GM04503 (cell line): ENCODE measurements at places on chromosomes 16 and 17.

GRCh38 chr17:13557077-13557476 lies 44.7 kb downstream of the HS3ST3A1 start:
- DNase-seq = no peak

DNA sequence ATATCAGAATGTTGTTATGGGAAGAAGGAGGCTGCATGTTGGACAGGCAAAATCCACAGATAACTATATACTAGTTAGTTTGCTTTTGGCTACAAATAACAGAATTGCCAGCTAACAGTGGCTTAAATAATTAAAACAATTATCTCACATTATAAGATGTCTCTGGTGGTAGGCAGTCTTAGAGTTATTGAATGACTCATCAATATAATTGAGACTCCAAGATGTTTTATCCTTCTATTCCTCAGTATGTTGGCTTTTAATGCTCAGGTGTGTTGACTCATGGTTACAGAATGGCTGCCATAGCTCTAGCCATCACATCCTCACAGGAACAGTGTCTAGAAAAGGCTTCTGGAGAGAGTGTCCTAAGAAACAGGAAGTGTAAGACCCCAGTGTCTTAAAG lies 11.1 kb downstream of the CHP2 start:
- no peak for DNase-seq

- no peak for DNase-seq
Observed at GRCh38 chr17:75557852-75558665, 29.5 kb upstream of the MYO15B start.

DNA sequence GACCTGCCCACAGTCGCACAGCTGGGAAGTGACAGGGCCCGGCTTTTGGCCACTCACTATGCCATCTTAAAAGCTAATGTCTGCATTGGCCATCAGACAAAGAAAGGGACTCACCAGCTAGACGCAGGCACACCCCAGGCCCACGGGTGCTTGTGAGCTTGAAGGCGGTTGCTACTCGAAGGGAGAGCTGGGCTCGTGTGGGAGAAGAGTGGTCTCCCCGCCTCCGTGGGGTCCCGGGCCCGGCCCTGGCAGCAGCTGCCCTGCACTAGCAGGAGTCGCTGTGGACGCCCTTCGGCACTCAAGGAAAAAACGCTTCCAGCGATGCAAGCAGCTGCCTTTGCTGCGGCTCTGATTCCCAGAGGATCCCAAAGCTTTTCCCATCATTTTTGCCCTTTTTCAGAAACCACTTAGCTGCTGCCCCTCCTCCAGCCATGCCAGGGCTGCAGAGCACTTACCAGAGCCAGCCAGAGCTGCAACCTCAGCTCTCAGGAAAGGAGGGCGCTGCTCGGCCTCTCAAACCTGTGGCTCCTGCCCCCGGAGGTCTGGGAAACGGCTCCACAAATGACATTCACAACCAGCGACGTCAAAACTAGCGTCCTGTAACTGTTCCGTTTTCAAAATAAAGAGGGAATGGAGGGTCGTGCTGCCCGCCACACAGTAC lies 12.3 kb downstream of the TRPV1 start:
- DNase-seq = no peak

GRCh38 chr16:57277586-57277985 lies 6.9 kb downstream of the PLLP start:
- peak; percentile 21 for DNase-seq

GRCh38 chr17:7984904-7985303 lies 17.5 kb upstream of the GUCY2D start:
- no peak for DNase-seq

DNA sequence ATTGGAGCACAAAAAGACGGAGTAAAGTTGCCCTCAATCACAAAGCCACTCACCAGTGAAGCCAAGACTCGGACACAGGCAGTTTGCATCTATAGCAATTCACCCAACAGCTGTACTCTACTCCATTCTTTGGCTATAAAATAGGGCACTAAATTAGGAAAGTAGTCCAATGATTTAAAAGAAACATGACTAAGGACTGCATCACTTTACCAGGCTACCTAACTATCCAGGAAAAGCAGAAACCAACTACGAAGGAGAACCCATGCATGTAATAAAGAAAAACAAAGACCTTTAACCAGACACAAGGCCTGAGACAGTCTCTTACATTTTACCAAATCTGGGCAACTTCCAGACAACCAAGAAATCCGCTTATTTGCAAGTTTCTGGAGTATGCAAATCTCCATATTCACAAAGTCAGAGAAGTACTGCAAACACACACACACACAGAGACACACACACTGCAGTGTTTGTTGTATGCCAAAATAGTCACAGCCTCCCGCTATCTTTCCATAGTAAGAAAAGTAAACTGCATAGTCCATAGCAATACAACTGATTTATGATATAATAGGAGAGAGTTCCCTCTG lies 59.8 kb downstream of the CDH11 start:
- no peak for DNase-seq

DNA sequence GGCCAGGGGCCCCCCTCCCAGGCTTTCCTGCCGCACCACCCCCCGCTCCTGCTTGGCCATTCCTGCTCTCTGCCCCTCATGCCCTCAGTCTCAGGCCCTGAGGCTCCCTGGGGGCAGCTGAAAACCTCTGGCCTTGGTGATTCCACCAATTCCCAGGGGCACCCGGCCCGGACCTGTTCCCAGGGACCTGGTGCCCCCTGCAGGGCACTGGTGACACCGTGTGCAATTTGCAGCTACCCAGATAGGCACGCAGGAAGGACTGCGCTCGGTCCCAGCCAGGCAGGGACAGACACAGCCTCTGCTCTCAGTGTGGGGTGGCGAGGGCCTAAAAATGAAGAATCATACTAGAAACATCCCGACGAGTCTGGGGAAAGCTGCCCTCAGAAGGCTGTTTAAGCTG lies 13.4 kb downstream of the WFDC1 start:
- no peak for DNase-seq

GRCh38 chr16:10608687-10609401 lies 28.4 kb upstream of the EMP2 start:
- no peak for DNase-seq

DNA sequence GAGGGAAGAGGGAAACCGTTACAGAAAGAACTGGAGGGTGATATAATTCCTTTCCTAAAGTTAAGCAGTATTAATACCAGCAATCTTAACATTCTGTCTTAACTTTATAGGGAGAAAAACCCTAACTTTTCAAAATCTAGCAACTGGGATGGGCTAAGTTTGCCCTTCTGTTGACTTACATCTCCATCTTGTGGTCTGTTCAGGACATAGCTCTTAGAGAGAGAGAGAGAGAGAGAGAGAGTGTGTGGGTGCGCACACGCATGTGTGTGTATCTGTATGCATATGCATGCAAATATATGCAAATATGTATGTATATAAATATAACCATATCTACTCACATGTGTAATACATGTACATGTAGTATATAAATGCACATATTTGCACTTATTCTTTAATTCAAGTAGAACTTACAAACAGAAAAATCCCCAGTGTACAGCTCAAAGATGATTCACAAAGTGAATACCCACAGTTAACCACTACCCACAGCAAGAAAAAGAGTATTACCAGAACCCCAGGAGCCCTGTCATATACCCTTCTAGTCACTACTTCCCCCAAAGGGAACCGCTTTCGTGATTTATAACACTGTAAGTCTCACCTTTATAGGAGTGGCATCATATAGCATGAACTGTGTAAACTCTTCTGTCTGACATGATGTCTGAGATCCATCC lies 46.5 kb downstream of the STX8 start:
- no peak for DNase-seq

GRCh38 chr16:8374586-8375231 lies 215.6 kb downstream of the TMEM114 start:
- DNase-seq = no peak

DNA sequence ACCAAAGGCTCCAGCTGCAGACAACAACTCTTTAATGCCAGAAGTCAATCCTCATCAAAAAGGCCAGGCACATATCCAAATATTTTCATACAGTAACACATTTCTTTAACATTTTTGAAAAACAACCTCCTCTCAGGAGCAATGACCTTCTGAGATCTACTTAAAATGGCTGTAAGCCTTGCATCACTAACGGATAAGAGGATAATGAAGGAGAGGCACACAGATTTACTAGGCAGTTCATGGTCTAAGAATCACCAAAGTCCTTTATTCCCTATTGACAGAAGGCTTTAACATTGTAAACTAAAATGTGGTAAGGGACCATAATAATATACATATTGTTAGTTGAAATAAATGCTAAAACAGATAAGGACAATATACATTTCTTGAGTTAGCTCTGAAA lies 114.7 kb downstream of the USP32 start:
- DNase-seq = no peak

DNA sequence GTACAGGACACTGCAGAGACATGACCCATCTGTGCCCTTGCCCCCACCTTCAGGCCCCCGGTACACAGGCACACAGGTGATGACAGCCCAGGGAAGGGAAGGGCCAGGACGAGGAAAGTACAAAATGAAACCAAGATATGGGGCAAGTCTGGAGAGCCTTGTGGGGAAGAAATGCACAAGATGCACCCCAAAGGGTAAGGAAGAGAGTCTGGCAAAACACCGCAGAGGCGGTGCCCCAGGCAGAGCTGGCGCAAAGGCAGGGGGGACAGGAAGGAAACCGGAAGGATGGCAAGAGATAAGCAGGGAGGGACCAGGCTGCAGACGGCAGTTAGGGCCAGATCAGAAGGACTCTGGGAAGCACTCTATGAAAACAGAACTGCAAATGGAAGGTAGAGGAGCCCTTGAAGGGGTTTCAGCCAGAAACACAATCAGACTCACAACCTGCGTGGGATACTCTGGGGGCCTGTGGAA lies 81.4 kb downstream of the SLC39A11 start:
- no peak for DNase-seq

GRCh38 chr16:29806641-29807425 lies 504 bp downstream of the MAZ start:
- no peak for DNase-seq

- DNase-seq = no peak
Observed at GRCh38 chr16:83066881-83067280, 440.1 kb downstream of the CDH13 start.

DNA sequence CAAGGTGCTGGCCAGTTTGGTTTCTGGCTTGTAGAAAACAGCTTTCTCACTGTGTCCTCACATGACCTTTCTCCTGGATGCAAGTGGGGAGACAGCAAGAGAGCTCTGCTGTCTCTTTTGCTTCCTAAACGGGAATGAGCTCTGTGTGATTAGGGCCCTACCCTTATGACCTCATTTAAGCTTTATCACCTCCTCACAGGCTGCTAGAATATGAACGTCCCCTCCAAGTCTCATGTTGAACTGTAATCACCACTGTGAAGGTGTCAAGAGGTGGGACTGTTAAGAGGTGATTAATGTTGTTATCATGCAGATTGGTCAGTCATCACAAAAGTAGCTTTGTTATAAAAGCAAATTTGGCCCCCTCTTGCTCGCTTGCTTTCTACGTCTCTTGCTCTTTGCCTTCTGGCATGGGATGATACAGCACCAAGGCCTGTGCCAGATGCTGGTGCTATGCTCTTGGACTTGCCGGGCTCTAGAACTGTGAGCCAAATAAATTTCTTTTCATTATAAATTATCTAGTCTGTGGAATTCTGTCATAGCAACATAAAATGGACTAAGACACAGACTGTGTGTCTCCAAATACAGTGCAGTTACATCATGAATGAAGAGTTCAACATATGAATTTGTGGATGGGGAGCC lies 14.8 kb upstream of the POLR3E start:
- no peak for DNase-seq

DNA sequence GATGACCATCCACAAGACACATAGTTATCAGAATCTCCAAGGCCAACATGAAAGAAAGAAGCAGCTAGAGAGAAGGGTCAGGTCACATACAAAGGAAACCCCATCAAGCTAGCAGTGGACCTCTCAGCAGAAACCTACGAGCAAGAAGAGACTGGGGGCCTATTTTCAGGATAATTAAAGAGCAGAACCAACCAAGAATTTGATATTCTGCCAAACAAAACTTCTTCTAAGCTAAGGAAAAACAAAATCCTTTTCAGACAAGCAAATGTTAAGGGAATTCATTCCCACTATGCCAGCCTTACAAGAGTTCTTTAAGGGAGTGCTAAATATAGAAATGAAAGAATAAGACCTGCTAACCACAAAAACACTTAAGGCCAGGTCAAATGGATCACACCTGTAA lies 47.8 kb downstream of the ITFG1 start:
- no peak for DNase-seq

DNA sequence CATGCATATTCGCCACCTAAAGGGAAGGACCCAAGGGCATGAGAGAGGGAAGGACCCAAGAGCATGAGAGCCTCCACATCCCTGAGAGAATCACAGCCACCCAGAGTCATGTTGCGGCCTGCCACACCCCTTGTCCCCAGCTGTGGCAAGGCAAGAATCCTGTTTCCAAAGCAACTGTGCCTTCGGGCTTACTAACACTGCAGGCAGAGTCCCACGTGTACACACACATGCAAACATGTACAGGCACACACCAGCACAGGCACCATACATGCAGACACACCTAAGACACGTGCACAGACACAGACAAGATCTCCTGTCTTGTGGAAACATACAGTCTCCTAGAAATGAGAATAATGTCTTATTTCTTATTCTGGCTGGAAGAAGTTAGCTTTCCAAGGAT lies 92.4 kb upstream of the CDYL2 start:
- DNase-seq = no peak

DNA sequence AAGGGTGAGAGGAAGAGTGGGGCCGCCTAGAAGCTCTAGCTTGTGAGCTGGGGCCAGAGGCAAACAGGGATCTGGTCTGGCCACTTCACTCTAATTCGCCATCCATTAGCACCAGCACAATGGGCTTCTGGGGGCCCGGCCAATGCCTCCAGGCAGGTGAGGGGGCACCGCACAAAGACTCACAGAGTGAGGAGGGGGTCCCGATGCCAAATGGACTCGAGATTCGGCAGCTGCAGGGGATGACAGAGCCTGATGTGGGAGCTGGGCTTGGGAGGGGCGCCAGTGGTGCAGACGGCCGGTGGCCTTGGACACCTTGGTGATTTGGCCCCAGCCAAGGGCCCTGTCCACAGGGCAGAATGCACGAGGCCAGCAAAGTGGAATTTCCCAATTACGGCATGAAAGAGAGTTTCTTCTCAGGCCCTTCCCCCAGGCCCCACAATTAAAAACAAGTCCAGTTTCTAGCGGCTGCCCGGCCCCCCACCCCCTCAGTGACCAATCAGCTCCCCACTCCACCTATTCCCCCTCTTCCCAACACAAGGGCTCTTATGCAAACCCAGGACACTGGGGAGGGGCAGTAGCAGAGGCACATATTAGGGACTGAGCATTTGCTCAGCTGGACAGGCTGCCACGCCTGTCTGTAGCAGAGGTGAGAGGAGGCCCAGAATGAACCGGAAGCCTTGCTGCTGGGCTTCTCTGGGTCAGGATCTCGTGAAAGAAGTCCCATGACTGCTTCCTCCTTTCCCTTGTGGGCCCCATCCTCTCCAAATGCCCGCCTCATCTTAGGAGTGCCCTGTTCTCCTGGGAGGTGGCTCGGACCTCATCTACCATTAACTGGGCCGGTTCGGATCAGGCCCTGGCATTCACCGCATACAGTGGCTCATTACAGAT lies 39.4 kb upstream of the MTSS2 start:
- no peak for DNase-seq
